ENCODE measurements at places on chromosomes 5 and 9. TPM values are rescaled to one million over a fixed set of nuclear protein-coding genes. Genes with fewer than 3 reads are reported as not detected.
A peak's percentile ranks its signal among the peaks of the same experiment; 100 is the strongest.

Gene PCDHA13
- total RNA-seq = 1.2 TPM

Gene DROSHA
- total RNA-seq = 50.6 TPM

Gene RANBP3L
- total RNA-seq = 0.46 TPM

Gene SWI5
- total RNA-seq = 30.8 TPM

DNA sequence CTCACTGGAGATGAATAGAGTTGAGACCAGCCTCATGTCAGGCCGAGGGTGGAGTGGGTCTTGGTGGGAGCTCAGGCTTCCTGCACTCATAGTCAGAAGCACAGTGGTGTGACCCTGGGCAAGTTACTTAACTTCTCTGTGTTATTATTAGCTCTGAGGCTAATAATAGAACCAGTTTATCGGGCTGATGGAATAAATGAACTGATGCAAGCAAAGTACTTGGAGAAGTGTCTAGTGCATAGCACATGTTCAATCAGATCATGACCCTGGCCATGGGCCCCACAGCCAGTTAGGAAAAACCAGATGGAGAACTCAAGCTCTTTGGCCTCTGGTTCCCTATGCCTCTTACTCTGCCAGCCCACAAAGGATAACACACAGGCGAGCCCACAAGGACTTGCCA lies 45.3 kb upstream of the OSMR start:
- no peak for DNase-seq

- no peak for DNase-seq
Measured at GRCh38 chr9:1775230-1775629, 239.9 kb upstream of the SMARCA2 start.

DNA sequence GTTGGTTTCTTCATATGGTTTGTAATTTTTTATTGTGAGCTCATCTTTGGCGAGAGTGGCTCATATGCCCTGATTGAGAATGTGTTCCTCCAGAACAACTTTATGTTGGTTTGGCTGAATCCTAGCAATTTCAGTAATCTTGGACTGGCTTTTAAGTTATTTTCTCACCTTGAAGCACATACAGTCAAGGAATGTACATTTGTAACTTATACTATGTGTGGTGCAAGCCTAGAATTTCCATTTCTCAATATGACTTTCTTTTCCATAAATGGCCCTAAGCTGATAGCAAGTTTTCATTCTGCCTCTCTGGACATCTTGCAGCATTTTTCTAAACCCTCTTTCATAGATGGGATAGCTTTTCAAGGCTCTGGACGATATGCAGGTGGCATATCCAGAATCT lies 247.5 kb downstream of the DOCK8 start:
- no peak for DNase-seq

- DNase-seq = no peak
Measured at GRCh38 chr9:135340143-135340655, 139.4 kb upstream of the PPP1R26 start.

DNA sequence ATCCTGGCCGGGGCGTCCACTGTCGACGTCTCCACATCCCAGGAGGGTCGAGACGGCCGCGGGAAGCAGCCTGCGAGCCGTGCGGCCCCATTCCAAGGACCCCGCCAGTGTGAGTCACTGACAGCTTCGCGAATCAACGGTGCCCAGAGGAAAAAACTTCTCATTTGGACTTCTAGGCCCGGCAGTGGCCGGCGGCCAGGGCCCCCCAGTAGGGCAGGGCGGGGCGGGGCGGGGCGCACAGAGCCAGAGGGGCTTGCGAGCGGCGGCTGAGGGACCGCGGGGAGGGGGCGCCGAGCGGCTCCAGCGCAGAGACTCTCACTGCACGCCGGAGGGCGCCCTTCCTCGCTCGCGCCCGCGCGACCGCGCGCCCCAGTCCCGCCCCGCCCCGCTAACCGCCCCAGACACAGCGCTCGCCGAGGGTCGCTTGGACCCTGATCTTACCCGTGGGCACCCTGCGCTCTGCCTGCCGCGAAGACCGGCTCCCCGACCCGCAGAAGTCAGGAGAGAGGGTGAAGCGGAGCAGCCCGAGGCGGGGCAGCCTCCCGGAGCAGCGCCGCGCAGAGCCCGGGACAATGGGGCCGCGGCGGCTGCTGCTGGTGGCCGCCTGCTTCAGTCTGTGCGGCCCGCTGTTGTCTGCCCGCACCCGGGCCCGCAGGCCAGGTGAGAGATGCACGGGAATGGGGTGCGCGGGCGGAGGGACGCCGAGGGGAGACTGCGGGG lies at the start of gene F2R:
Gene F2R (plus strand): TSS at position 391 of the 720 bp plus-strand sequence. CDS start 182 bp downstream, at position 573.
- DNase-seq = peak; percentile 69

DNA sequence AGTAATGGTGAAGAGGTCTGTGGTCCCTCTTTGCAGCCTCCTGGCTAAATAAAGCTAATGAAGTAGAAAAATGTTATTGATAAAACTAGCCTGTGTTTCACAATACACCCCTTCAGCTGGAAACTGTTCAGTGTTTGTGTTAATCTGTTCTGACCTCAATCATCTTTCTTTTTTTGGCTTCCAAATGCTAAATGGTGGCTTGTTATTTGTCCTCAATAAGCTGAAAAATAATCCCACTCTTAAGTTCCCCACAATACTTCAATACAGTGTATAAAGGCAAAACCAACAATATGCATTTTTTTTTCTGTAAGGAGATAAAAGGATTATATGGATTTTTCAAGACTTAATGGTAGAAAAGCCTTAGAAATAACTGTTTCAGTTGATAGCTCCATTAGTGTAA lies 560.5 kb downstream of the TUSC1 start:
- no peak for DNase-seq

DNA sequence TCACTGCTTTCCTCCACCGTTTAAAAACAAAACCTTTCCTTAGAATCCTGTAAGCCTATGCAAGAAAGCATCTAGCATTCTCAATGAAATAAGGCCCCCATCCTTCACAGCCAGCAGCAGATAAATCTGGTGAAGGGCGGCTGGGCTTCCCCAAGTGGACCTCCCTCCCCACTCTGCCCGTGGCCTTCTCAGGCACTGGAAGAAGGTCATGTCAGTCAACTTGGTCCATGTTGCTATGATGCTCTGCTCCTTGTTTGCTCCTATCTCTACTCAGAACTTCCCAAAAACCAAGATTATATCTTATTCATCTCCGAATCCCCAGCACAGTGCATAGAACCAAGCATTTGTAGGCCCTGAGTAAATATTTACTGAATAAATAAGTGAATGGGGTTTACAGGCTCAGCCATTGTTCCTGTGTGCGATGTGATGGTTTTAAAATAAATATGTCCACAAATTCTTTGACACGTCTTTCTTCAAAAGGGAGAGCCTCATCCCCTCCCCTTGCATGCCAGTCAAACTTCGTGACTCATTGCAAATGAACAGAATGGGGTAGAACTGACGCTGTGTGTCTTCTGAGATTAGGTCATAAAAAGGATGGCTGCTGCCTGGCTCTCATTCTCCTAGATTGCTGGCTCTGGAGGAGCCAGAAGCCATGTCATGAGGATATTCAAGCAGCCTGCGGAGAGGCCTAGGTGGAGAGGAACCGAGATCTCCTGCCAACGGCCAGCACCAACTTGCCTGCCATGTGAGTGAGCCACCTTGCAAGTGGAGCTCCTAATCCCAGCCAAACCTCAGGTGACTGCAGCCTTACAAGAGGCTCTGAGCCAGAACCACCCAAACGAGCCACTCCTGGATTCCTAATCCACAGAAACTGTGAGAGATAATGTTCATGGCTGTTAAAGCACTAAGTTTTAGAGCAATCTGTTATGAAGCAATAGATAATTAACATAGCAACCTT lies 70.5 kb downstream of the MED27 start:
- no peak for DNase-seq

DNA sequence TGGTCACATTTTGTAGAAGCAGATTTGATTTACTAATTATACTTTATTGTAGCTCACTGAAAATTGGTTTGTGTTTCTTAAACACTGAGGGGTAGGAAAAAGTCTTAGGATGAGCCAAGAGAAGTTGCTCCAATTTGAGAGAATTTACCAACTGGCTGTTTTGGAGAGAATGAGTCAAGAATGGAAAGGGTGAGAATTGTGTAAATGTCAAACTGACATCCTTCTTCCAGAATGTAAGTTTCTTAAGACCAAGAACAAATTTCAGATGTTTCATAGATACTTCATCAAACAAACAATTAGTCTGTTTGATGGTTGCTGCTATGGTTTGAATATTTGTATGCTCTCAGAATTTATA lies 106.2 kb upstream of the TXNDC8 start:
- peak; percentile 60 for DNase-seq

DNA sequence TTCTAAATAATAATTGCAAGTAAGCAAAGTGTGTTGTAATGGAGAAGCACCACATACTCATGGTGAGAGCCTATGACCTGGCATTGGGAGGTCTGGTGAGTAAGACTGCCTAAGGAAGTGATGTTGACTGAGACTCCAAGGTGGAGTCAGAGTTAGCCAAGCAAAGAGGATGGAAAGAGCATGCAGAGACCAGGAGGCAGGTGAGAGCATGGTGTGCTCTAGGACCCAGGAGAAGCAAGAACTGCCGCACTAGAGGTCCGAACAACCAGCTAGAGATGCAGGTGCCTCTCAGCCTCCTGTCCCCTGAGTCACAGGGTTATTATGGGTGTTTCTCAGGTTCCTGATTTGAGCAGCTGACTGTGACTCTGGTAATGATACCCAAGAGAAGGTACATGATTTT lies 27.3 kb downstream of the ANP32B start:
- DNase-seq = peak; percentile 32

Data from astrocyte (in vitro differentiated cells and primary cell).